ENCODE measurements at places on chromosomes 13 and 19.
A peak's percentile ranks its signal among the peaks of the same experiment; 100 is the strongest.

GRCh38 chr19:359653-359925, 15.0 kb upstream of the MIER2 start:
- DNase-seq, result no peak

- DNase-seq, result no peak
Measured at GRCh38 chr13:50355797-50356196, 340.6 kb downstream of the KCNRG start.

GRCh38 chr19:58183817-58184215, 955 bp downstream of the ZNF274 start:
- DNase-seq, result no peak

DNA sequence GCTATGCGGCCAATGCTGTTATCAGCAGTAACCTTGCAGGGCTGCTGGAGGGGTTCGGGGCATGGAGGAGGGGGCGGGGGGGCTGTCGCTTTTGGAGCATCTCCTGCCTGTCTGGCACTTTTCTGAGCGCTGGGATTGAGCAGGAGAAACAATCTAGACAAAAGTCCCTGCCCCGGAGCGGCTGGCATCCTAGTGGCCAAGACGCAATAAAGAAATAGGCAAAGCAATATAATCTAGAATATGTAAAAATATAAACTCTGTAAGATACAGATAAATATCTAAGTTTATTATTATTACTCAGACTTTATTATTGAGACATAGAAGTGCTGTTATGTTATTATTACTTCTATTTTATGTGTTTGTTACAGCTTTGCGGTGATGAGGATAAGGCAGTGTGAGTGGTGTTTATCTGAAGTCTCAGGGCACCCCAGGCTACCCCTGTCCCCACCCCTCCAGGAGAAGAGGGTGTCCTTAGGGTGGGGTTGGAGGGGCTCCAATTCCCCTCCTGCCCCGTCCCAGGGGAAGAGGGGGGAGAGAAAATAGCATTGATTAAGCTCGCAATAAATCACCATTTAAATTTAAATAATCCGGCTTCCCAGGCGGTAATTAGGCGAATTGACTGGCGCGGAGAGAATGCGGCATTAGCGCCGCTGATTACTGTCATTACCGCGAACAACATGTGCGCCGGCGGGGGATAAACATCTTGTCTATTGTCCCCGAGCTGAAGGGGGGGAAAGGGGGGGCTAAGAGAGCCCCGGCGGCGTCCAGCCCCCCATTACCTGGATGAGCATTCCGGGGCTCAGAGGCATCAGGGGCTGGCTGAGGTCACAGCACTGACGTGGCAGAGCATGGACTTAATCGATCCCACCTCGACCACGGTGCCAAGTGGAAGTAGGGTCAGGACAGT, 3.2 kb downstream of the NPAS1 start:
- DNase-seq, result no peak

DNA sequence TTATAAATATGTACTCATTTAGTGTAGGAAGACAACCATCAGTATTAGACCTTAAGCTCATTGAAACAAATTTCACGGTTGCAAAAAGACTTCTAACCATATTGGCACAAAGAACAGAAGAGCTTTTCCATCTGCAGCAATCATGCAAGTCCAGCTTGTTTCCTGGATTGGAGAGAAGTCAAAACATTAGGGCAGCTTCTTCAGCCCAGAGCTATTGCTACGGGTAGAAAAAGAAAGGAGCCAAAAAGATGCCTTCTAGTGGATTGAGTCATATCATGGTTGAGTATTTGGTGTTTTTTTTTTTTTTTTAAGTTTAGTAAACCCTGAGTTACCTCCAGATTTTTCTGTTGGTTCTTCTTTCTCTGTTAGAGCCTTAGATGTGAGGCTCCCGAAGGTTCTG, 99.8 kb downstream of the WDFY2 start:
- no peak for DNase-seq

GRCh38 chr13:45258334-45258675, 57.5 kb upstream of the KCTD4 start:
- peak; percentile 52 for DNase-seq

DNA sequence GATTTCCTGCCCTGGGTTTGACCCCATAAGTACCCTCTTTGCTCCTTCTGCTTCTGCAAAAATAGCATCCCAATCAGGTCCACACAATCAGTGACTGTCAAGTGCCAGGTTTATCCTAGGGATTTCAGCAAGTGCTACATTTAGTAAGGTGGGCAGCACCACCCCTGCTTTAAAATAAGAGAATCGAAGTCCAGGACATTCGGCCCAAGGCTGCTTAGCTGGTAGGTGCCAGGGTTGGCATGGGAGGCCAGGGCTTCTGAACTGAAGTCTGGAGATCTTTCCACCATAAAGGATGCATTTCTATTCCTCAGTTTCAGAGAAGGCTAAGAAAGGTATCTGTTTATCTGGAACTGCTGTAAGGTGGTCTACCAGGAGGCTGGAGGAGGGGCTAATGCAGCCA, 408.3 kb downstream of the ZNF536 start:
- DNase-seq, result no peak

DNA sequence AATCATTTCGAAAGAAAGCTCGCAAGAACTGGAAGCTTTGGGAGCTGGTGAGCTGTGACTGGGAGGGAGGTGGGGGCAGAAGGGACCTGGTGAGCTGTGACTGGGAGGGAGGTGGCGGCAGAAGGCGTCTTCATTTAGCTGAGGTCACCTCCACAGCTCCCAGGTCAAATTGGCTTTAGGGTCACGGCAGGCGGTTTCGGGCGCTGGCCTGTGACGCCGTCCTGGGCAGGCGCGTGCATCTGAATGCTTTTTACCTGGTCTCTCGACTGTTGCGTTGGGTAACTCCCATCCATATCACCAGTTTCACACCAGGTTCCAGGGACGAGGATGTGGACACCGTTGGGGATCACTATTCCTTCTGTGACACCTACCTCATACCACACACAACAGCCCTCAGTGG, 29.2 kb downstream of the C2CD4C start:
- DNase-seq, result no peak

DNA sequence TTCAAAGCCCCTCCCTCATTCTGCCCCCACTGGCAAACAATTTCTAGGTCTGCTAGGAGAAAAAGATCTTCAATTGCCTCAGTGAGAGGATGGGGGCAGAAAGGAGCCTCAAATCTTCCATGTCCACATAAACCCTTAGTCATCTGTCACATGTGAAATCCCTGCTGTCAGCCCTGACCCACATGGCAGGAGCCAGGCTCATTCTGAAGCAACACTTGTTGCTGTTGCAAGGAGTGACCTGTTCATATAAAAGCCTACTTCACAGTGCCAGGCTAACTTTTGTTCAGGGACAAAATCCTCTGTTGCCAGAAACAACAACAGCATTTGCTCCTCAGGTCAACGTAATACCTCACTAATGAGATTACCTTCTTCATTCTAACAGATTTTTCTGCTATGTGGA, 70.5 kb downstream of the IRS2 start:
- no peak for DNase-seq

DNA sequence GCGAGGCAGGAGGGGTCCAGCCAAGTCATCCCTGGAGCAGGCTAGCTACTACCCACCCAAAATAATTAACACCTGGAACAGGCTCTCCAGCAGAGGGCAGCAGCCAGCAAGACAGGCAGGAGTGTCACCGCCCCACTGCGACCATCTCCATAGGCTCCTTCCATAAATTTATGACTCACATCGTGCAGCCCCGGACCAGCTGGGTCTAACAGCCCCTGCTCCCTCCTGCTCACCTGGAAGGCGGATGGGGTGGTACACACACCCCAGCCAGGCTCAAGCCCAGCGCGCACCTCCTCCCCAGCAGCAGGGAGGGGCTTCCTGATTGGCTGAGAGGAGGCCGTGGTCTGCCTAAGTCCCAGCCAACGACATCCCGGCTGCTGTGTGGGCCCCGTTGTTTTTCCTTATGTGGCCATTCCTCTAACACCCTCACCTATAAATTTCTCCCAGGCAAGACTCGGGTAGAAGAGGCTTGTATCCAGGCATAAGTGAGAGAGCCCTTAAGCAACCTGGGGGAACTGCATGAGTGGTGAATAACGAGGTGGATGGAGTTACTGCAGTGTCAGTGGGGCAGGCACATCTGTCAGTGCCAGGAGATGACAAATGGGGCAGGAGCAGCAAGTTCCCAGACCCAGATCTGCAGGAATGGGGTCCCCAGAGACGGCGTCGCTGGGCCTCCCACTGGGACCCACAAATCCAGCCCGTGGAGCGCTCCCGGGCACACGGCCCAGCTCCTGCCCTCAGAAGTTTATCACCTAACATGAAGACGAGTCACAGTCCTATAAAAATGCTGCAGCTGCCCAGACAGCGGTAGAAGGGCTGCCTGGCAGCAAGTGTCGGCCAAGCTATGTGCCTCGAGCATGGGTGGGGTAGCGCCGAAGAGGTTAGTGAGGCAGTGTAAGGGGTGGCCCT, 43.1 kb downstream of the CEBPG start:
- DNase-seq, result peak; percentile 50

DNA sequence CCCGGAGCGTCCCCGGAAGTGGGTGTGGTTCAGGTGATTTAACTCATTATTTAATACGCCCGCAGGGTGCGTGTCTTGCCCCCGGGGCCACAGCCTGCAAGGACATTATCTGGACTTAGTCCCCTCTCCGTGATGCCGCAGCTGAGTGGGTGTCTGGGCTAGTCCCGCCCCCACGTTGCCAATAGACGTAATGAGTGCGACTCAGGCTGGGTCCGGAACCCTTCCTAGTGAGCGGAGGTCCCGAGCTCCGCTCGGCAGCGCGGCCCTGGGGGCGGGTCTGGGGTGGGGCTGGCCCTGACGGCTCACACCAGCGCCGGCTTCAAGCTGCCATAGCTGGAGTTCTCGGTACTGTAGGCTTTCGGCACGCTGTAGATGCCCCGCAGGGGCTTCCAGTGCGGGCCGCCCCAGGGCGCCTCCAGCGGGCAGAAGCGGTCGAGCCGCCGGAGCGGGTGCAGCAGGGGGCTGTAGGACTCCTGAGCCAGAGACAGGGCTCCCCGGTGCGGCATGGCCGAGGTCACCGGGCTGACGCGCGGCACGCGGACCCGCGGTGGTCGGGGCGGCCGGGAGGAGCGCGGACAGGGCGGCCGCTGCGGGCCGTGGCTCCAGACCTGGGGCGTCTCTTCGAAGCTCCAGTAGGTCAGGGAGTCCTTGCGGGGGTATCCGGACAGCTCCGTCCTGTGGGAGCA, 918 bp upstream of the LHB start:
- peak; percentile 85 for DNase-seq

DNA sequence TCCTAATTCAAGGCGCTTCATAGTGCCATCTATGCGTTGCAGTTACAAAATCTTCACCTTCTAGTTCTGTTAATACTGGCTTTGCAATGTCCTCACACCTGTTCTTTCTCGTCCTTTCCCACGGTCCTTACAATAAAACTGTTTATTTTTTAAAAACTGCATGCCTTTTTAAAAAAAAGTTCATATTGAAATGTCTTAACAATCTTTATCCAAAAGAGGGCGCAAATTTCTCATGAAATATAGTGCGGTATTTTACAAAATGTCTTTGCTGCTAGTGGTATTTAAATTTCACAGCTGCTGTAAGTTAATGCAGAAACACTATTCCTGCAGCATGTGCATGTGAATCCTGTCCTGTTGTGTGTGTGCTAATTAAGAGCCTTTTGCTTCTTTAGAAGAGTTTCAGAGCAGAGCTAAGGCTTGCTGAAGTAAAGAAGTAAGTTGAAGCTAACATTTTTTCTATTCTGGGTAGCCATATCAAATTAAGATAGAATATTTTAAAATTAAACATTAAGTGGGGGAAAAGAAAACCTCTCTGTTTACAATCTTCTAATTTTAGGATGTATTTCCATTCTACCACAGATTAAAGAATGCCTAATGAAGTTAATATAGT, 15.8 kb upstream of the CLDN10 start:
- no peak for DNase-seq

DNA sequence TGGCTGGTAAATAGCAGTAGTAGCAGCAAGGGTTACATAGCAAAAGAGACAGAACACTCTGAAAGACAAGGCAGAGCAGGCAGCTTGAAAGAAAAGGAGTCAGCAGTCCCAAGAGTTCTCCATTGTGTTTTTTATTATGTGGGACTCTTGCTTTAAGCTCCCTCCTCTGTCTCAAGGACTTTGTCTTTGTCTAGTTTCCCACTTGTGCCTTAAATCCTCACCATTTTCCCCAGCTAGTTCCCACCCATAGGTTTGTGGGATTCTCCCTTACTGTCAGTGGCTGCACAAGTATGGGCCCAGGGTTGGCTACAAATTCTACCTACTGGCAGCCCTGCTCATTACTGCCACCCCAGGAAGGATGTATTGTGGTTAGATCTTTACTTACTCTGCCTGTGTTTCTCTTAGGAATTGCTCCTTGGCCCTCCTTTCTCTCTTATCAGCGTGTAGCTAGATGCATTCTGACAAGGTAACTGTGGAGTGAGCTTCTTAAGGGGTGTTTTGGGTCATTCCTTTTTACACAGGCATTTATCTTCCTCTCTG, 413.4 kb upstream of the PCDH9 start:
- no peak for DNase-seq

DNA sequence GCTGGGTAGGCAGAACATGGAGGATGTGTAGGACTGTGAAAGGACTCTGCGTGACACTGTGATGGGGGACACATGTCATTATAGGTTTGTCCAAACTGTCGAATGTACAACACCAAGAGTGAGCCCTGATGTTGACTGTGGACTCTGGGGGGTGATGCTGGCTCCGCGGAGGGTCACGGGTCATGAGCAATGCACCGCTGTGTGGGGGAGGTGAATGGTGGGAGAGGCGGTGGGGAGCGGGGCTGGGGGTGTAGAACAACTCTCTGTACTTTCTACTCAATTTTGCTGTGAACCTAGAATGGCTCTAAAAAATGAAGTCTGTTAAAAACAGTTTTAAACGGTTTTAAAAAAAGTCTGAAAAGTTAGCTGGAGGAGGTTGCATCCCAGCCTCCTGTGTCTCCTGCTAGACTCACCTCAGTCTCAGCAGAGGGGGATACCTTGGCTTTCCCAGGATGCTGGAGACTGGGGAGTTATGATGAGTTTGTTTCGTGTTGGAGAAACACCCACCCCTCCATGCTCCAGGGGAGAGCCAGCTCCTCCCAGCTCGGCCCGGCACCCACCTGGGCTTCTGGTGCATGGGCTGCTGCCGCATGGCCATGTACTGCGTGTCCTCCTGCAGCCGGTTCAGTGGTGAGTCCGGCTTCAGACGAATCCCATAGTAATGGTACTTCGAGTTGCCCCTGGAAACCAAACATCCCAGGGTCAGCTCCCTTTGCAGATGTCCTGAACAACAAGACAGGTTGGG, 34.7 kb upstream of the RANBP3 start:
- DNase-seq, result no peak

DNA sequence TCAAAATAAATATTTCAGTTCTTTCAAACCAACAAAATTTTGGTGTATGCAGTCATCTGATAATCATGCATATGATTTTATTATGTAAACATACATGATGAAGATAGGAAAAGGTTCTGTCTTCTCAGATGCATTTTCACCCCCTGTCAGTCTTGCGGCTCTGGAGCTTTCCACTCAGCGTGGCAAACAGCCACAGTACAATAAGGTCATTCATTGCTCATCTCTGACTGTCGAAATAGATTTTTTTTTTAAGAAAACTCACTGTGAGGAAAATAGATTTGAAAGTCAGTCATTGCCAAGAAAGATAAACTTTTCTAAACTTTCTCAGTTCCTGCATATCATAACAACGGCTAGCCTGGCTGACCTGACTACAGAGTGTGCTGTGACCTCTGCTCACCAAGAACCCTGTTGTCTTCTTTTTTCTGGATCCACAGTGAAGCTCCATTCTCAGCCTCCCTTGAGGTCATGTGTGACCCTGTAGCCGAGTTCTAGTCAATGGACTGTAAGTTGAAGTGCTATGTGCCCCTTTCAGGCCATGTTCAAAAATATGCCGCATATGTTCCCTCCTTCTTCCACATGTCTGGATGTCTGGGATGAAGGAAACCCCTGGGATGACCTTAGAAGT, 519.6 kb downstream of the KLF5 start:
- DNase-seq, result no peak

Measured in left lung (tissue), 14 donors.